ENCODE measurements at places on chromosomes 4 and X.

- no peak for DNase-seq
These were observed 159.6 kb downstream of the PTTG2 start for GRCh38 chr4:38119668-38120385.

GRCh38 chr4:118729287-118730286, 44.4 kb downstream of the METTL14 start:
- no peak for DNase-seq

GRCh38 chrX:70437921-70438665, 6.5 kb upstream of the DLG3 start:
- no peak for DNase-seq

DNA sequence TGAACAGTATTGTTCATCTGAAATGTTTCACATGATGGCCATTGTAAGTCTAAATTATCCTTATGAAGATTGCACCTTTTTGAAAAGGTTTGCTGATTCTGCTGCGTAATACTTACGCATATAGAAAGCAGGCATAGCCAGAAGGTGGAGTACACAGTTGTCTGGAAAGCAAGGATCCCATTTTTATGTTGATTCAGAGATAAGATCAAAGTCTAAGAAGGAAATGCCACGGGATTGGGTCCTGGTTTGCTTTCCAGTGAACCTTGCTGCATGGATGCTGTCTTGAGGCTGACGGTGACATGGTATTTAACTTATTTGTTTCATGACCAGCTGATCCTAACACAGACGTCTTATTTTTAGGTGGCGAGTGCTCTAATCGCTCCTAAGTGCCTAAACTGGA, 15.5 kb downstream of the MAGEA9B start:
- no peak for DNase-seq

GRCh38 chrX:28969126-28969525, 381.9 kb downstream of the IL1RAPL1 start:
- DNase-seq, result no peak

GRCh38 chrX:21398426-21398825, 24.2 kb downstream of the CNKSR2 start:
- peak; percentile 46 for DNase-seq

DNA sequence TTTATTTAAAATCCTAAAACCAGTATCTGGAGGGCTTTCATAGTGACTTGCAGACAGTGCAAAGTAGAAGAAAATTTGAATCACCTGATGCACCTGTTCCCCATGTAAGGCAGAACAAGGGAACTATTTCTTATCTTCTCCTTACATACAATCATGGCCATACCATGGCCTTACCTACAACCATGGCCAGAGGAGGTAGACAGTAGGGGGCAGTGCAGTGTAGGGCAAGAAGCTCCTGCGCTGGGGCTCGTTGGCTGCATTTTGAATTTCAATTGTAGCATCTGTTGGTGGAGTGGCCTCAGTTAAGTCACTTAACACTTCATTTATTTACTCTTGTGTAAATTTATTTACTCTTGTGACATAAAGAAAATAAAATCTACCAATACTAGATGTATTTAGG, 33.0 kb downstream of the GALNTL6 start:
- no peak for DNase-seq

DNA sequence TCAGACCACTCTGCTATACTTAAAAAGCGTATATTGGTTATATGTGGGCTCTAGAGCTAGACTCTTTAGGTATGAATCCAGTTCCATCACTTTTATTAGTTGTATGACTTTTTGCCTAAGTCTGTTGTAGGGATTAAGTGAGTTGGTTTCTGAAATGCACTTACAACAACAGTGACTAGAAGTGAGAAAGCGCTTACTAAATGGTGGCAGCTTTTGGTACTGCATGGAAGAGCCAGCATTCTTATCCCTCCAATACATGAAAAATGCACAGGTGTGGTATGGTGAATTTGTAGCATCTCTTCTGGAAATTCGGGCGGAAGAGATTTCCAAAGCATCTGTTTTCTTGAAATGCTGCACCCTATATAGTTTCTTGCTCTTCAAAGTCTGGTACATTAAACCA, 117.1 kb downstream of the SPANXA1 start:
- DNase-seq, result no peak

DNA sequence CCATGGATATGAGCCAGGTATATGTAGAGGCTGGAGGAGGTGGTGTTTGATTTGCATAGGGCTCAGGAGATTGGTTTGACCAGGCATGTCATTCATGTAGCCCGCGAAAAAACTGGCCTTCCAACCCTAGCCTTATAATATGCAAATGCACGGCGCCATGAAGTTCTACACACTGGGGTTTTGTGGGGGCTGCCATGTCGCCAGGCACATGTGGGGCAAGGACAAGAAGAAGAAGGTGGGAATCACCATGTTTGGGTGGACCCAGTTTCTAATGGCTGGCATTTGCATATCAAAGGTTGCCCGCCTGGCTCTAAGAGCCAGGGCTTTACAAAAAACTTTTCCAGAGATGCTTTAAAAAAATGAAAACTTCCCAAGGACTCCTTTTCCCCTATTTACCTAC, 1251.0 kb downstream of the PCDH18 start:
- DNase-seq, result no peak

- DNase-seq, result no peak
These were observed 55.5 kb downstream of the LUZP4 start for GRCh38 chrX:115344885-115345614.

GRCh38 chrX:154534526-154535322, 11.9 kb downstream of the G6PD start:
- DNase-seq, result peak; percentile 73

DNA sequence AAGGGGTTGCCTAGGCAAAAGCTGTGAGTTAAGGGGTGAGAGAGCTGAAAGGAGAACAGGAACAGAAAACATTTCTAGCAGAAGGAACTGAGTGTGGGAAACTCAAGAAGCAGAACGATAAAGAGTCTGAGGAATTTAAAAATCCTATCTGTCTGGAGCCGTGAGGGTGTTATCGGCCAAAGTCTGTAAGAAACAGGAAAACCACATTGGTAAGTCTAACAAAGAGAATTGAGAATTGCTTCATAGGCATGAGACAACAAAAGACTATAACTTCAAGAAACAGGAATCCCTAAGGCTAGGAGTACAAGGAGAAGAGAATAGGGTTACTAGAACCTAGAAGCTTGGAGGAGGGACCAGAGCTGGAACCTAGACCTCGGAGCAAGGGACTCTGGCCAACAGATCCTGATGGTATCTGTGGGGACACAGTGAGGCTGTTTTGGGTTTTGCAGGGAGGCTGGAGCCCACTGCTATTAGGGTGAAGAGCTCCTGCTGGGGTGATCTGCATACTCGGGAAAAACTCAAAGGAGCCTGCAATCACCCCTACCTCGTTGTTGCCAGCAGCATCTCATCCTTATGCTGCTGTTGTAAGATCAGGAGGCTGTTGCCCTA, 175.6 kb downstream of the FBXO8 start:
- DNase-seq, result no peak

- no peak for DNase-seq
These were observed 555.7 kb downstream of the PCDH7 start for GRCh38 chr4:31275906-31276305.

- DNase-seq, result no peak
These were observed 124.3 kb upstream of the UGT8 start for GRCh38 chr4:114474188-114474800.

DNA sequence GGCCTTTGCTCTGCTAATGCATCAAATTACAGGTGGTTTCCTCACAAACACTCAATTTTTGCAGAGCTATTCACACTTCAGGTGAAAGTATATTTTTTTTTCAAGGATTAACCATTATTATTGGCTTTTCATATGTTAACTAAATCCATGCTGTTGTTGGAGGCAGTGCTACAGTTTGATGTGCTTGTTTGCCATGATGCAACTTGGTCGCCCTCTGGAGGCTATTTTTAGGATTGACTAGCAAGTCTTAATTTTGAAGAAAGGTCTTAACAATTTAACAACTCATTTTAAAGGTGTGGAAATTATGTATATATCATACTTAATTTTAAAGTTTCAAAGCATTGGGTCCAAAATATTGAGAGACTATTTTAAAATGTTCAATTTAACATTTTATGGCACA, 168.8 kb upstream of the FAM47A start:
- no peak for DNase-seq

GRCh38 chrX:116276261-116276660, 105.7 kb downstream of the AGTR2 start:
- no peak for DNase-seq

GRCh38 chr4:48949518-48950219, 36.4 kb upstream of the CWH43 start:
- no peak for DNase-seq

DNA sequence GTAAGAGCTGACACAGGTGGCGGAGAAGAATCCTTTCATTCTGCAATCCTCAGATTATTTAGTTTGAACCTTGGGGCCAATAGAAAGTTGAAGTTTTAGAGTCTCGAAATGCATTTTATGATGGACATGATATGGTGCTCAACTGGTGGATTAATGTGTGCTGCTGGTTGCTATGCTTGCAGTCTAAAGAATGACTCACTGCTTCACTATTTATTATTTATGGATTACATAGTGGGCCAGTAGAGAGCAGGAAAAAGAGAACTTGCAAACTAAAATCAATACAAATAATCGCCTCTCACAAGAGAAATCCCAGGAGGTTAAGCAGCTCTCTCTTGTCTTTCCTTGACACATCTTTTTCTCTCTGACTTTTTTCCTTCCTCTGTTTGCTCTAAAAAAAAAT, 2326.8 kb upstream of the AGA start:
- no peak for DNase-seq

DNA sequence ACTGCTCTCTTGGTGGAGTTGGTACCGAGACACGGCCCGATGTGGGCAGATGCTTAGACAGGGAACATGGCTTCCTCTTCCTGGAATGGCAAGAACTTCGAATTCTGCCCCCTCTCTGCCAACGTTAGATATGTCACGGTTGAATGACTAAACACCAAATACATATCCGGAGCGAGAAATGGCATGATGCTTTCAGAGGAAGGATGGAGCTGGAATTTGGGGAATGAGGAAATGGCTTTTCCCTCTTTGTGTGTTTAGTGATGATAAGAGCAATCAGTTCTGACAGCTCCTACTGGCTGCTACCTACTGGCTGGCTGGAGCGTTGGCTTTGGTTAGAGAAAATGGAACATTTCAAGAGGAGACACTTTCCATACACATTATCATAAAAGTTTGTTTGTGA, 140.0 kb downstream of the DHRSX start:
- no peak for DNase-seq

GRCh38 chrX:6917666-6918065, 229.8 kb upstream of the STS start:
- DNase-seq, result no peak

GRCh38 chr4:38202242-38202641, 242.0 kb downstream of the PTTG2 start:
- DNase-seq, result no peak

DNA sequence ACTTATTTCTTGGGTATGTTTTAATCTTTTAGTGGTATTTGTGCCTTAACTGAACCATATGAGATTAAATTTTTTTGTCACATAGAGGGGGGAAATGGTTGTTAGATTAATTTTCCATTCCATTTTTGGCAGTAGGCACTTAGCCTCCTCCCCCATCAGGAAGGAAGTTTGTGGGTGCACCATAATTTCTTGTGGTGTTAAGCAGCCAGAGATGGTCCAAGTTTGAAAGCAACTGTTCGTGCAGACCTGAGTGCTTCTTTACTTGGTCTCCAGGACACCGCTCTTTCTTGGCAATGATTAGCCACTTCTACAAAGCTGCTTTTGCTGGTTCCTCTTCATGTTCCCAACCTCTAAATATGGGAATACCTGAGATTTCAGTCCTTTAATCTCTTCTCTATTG, 92.7 kb upstream of the RPL34 start:
- no peak for DNase-seq

DNA sequence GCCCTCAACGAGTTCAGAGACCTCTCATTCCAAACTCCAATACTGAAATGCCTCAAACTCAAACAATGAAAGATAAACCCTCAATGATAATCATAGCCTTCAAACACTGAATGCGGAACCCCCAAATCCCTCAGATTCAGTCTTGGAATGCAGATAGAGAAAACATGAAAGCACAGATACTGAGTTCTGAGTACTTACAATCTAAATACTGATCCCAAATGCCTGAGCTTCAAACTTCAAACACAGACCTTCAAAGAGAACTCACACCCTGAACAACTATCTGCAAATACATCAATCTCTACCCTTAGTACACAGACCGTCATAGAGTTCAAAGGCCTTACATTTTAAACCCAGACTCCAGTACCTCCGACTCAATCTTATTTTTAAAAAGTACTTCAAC, 16.9 kb upstream of the PAGE4 start:
- DNase-seq, result no peak

DNA sequence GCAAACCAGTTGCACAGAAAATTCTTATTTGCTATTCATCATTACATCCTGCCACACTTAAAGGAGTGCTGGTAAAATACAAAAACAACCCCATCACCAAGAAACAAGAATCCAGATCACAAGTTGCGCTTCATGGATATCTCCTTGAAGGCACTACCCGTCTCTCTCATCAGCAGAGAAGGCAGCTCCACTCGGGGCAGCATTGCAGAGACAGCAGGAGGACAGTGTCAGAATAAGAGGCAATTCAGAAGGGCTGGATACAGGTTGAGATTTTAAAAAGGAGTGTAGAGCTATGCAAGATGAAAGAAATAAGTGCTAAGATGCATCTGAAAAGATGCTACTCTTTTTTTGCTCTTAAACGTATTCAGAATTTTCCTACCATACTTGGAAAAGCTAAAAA, 71.4 kb downstream of the LDB2 start:
- DNase-seq, result no peak

Data from T-helper 2 cell (primary cell).